Stimulated activated CD8-positive, alpha-beta memory T cell treated with anti-CD3 and anti-CD28 coated beads, Interleukin-4, amount 100 ng/mL, for 1 hour (primary cell): ENCODE measurements at places on chromosomes 16 and 17.

DNA sequence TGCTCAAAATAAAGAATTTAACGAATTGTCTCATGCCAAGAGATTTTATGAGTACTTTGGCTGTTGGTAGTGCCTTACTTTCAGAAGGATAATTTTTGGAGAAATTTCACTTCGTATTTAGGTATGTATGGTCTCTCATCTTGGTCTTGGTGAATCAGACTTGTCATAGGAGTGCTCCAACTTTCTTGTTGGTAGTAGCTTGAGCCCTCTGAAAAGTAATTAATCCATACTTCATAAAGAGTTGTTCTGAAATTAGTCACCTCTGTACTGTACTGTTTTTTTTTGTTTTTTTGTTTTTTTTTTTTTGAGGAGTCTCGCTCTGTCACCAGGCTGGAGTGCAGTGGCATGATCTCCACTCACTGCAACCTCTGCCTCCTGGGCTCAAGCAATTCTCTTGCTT lies 11.6 kb downstream of the ZNRF1 start:
- DNase-seq: no peak

- DNase-seq: no peak
Observed at GRCh38 chr17:50100921-50101345, 5.8 kb downstream of the PDK2 start.

DNA sequence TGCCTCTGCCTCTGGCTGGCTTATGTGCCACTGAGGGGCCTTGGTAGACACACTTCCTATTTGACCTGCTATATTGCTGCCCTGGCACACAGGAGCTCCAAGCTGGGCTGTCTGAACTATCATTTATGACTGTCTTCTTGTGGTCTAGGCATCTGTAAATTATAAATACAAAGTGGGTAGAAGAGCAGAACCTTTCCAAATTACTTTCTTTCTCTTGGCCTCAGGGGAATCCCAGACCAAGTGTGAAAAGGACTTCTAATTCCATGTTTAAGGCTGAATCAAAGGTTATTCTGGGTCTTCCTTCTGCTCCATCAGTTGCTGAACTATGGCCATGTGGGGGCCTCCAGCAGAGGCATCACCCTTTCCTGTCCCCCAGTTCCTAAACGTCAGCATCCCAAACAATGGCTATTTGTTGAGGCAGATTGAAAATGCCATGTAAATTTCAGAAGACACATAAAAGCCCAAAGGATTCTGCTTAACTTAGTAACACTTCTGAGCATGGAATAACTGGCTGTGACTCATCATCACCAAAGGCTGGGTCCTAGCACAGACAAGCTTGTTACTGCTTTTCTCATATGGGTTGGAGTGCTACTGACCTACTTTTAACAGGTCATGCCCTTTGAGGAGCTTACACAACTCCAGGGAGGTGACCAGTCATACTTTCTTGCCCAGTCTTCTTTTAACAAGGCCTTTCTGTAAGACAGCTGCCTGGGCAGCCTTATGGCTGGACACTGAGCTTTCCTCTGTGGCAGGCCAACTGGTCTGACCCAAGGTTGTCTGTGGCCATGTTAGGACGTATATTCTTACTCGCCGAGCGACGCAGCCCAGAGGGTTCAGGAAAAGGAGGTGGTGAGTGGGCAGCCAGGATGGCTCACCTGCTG lies 154.8 kb downstream of the VPS53 start:
- no peak for DNase-seq

DNA sequence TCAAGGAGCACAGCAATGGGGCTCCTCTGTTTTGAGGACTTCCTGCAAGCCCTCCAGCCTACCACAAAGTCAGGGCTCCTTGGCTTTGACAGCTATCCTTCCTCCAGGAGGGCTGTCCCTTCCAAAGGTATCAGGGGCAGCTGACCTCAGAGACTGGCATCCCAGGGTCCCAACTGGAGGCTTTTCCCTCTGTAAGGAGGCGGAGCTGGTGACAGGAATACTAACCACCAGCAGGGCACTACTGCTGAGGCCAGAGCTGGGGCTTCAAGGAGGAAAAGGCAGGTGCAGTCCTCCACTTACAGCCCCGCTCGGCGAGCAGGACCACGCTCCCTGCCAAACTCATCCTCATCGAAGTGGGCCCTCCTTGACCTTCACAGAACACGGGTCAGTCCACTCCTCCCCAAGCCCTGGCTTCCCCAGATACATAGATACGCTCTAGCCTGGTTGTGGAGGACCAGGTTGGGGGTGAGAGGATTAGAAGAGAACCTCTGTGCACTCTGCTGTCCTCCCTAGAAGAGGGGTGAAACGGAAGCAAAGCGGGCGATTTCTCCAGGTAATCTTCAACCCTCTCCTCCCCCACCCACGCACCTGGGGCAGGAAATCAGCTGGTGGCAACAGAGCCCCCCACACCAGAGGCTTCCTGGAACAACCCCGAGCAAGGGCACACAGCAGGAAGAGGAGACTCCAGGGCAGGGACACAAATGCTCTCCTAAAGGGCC lies 20.5 kb downstream of the ST3GAL2 start:
- DNase-seq: no peak

- DNase-seq: no peak
Observed at GRCh38 chr16:85252461-85252860, 140.2 kb upstream of the CIBAR2 start.

- no peak for DNase-seq
Observed at GRCh38 chr16:47699106-47699505, 238.0 kb downstream of the PHKB start.

DNA sequence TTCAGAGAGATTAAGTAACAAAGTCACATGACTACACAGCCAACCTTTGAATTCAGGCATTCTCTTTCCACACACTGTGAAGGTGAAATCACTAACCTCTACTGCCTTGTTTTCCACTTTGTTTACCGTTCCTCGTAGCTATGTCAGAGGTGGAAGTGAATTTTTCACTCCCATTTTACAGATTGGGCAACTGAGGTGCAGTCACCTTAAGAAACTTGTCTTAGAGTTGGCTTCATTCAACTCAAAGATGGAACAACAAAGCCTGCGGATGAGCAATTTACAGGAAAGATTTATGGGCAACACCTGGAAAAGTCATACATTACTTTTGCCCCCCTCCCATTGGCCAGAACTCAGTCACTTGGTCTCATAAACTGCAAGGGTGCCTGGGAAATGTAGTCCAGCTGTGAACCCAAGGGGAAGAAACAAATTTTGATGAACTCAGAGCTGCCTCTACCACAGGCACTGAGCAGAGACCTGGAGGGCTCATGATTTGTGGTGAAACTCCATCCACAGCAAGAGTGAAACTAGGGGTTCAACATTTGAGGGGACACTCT lies 784.6 kb upstream of the EEF2KMT start:
- DNase-seq: no peak
